Right renal cortex interstitium (tissue), 3 donors: ENCODE measurements at places on chromosomes 7 and 10. TPM values are rescaled to one million over a fixed set of nuclear protein-coding genes. Genes with fewer than 3 reads are reported as not detected.

DNA sequence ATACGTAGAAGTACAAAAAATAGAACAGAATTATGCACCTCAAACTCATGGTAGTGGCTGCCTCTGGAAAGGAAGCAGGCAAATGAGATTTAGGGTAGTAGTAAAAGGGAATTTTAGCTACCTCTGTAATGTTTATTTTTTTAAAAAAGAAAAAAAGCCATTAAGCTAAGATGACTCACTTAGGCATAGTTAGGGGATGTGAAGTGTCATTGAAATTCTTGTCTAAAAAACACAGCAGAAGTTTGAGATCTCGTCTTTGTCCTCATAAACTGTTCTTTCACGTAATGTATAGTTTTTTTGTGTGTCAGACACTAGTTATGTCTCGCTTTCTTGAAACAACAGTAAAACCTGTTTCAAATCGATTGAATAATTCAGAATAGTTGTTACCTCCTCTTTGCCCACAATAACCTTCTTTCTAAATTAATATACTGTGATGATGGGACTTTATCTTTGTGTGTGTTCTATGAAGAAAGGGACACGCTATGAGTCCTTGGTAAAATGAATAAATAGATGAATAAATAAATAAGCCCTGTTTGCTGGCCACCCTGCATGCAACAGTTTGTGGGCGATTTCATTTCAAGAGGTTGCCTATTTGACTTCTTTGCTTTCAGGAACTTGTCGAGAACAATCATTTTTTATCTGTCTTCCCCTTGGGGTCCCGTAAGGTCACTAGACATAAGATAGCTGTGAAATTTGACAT is 14.5 kb upstream of the FBXW4 start:
- DNase-seq = no peak

DNA sequence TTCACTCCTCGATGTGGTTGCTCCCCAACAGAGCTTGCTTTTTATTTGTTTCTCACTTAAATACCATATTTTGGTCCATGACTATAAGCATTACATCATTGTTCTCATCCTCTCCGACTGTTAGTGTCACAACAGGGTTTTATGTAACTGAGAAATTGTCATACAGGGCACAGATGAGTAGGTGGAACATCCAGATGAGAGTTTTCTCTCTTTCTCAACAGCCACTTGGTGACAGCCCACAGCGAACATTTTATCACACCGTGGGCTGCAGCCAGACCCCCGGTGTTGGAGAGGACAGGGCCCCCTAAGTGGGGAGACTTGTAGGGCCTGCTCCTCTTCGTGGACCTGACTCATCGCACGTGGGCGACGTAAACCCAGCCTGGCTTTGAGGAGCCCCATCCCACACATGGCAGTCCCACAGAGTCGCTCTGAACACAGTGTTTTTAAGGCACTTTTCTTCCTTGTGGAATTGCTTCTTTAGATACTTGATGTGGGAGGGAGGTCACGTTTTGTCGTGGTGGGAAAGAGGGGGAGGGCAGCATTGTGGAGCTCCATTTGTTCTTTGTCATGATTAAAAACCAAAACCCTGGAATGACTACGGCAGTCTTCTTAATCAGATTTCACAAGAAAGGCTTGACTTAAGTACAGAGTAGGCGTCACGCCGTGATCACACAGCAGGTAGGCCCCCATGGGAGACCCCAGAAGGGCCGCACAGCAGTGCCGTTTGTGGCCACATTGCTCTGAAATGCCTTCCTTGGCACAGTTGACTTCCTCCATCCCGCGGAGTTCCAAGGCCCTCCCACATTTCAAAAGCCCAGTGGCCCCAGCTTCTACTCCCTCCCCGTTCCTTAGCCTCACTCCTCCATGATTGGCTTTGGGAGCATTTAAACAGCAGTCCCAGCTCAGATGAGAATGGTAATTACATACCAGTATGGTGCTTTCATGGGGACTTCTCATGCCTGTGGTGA is 220.6 kb downstream of the CCDC3 start:
- no peak for DNase-seq

DNA sequence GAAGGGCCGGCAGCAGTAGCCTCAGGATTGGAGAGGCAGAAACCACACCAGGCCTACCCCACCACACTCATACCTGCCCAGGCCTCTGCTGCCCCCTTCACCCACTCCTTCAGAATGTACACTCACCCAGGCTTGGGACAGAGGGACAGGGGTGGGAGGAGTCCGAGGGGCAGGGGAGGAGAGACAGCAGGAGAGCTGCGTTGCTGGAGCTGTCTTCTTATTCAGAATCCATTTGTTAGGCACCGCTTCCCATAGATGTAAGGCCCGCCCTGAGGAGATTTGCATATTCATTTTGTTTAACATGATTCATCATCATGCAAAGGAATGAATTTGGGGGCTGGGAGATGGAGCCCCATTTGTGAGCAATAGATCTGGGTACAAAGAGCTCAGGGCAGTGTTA is 156.7 kb downstream of the CDH23 start:
- DNase-seq = no peak

- no peak for DNase-seq
These were observed 22.6 kb upstream of the LRRC72 start for GRCh38 chr7:16504019-16504418.

GRCh38 chr7:136956671-136957070 is 88.2 kb downstream of the CHRM2 start:
- no peak for DNase-seq

The PKD2L1 gene
- polyA plus RNA-seq = 0.18 TPM

The CCDC136 gene
- polyA plus RNA-seq = 10.3 TPM

GRCh38 chr10:121154846-121155245 is 303.7 kb downstream of the WDR11 start:
- no peak for DNase-seq

GRCh38 chr7:150363370-150363769 is 5.3 kb upstream of the REPIN1 start:
- no peak for DNase-seq

GRCh38 chr7:37109843-37110242 is 338.8 kb downstream of the ELMO1 start:
- DNase-seq = no peak

GRCh38 chr7:184294-185264 is 7.8 kb upstream of the FAM20C start:
- no peak for DNase-seq

GRCh38 chr7:87671-88070 is 104.7 kb upstream of the FAM20C start:
- DNase-seq = no peak

The IFIT1 gene
- polyA plus RNA-seq = 20.9 TPM

The HECW1 gene
- polyA plus RNA-seq = 5.6 TPM

GRCh38 chr7:38819463-38819862 is 89.5 kb downstream of the VPS41 start:
- DNase-seq = no peak

DNA sequence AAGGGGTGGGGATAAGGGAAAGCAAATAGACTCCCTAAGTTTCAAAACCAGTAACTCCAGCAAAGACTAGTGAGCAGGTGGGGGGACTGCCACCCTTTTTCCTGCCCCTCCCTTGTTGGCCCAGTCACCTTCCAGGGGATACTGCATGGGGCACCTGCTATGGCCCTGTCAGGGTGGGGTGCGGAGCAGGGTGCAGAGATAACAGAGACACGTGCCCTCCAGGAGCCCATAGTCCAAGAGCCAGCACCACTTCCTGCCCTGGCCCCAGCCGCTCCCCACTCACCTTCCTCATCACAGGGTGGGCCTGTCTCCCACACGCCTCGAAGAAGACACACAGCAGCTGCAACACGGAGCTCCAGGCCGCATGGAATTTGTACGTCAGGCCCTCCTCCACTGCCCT is 20.6 kb downstream of the RRP12 start:
- no peak for DNase-seq

The RASSF4 gene
- 24.1 TPM for polyA plus RNA-seq

GRCh38 chr10:71645185-71645584 is 74.4 kb downstream of the C10orf105 start:
- DNase-seq = no peak

- no peak for DNase-seq
These were observed 750.7 kb upstream of the PHF14 start for GRCh38 chr7:10222976-10223375.

The HABP2 gene
- 0.65 TPM for polyA plus RNA-seq

The JAKMIP3 gene
- 0.16 TPM for polyA plus RNA-seq

The ABCA13 gene
- polyA plus RNA-seq = 0.53 TPM

DNA sequence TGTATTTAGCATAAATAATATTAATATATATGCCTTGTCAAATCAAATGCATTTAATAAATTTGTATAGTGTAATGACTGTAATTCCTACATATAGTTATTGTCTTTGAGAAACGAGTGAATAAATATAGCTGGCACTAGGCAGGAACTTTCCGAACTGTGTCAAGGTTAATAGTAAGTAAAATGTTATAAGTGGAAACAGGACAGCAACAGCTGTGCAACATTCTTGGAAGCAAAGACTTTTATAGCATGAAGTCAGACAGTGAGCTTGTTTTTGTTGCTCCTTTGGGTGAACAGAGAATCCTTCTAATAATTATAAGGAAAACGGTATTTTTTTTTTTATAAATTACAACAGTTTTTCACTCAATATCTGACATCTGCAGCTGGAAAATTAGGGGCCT is 14.0 kb upstream of the EXOC6 start:
- no peak for DNase-seq

The PRSS37 gene
- not detected for polyA plus RNA-seq

DNA sequence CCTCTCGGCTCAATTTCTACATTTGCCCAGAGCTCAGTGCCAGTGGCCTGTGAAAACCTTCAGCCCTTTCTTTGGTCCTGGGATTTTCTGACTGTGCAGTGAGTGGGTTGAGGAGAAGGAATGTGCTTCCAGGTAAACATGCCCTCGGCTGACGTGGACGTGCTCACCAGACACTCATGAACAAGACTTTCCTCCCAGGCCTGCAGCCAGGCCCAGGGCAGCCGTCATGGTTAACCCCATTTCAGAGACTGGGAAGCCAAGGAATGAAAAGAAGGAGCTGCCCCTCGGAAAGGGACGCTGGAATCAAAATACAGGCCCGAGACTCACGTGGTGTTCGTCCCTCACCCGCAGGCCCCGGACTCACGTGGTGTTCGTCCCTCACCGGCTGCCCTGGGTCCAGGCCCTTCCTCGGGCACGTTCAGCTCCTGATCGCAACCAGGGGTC is 8.8 kb upstream of the CALML5 start:
- no peak for DNase-seq

The ZNF736 gene
- polyA plus RNA-seq = 16.2 TPM

DNA sequence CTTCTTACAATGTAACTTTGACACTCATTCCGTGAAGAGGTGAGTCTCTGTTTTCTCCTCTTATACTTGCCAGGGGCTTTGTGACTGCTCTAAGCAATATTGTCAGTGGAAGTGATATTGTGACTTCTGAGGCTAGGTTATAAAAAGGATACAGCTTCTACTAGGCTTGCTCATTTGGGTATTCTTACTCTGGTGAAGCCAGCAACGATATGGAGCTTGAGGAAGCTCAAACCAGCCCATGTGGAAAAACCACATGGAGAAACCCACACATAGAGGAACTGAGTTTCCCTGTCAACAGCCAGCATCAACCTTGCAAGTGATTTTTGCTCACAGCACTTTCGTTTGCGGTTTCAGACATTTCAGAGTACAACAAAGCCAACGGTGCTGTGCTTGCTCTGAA is 149.6 kb upstream of the SEMA3E start:
- no peak for DNase-seq

DNA sequence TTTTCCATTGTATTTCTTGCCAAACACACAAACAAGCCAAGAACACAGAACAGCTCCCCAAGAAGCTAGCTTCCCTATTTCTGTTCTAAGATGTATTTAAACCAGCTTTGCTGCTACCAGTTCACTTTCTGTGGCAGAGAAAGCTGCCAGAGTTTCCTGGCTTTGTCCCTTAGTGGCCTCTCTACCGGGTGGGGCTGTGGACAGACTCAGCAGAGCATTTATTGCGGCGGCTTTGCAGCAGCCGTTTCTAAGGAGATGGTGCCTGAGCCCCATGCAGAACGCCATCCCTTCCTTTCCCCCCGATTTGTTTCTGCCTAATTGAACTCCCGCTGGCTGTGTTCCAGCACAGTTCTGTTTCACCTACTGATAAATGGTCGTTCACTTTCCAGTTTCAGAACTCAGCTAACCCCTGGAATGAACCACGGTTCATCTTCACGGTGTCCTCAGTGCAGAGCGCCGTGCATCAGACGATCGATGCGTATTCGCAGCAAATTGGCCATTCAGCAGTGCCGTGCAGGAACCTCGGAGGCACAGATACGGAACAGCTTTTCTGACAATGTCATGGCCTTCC is 33.8 kb upstream of the SFMBT2 start:
- DNase-seq = no peak

- DNase-seq = no peak
These were observed 53.0 kb upstream of the DRGX start for GRCh38 chr10:49448924-49449323.

- no peak for DNase-seq
These were observed 8.6 kb downstream of the STAM start for GRCh38 chr10:17652585-17652984.

The ANXA8L1 gene
- 0.07 TPM for polyA plus RNA-seq

The ATRNL1 gene
- polyA plus RNA-seq = 28.3 TPM

- no peak for DNase-seq
These were observed 12.4 kb downstream of the POLL start for GRCh38 chr10:101575580-101576210.

The COL28A1 gene
- polyA plus RNA-seq = 9.8 TPM

DNA sequence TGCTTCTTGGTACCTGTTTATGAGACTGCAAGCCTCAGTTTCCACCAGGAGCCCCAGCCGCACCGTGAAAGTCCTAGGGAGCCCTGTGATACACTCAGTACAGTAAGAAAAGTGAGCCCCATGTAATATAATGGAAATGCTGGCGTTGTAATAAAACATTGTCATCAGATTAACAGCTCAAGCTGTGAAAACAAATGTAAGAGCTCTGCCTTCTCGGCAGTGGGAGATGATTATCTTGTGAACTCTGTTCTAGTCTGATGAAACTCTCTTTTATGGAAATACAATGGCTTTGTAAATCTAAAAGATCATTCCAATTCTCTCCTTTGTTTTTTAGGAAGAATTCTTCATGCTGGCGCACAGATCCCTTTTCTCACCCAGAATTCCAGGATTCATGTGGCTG is 299.9 kb downstream of the ABCA13 start:
- no peak for DNase-seq

- no peak for DNase-seq
These were observed 30.1 kb downstream of the NUDCD3 start for GRCh38 chr7:44460325-44460724.

The ZEB1 gene
- polyA plus RNA-seq = 27.3 TPM

The ARHGEF5 gene
- polyA plus RNA-seq = 22.2 TPM

GRCh38 chr7:102426268-102427018 is 6.9 kb upstream of the ORAI2 start:
- no peak for DNase-seq

DNA sequence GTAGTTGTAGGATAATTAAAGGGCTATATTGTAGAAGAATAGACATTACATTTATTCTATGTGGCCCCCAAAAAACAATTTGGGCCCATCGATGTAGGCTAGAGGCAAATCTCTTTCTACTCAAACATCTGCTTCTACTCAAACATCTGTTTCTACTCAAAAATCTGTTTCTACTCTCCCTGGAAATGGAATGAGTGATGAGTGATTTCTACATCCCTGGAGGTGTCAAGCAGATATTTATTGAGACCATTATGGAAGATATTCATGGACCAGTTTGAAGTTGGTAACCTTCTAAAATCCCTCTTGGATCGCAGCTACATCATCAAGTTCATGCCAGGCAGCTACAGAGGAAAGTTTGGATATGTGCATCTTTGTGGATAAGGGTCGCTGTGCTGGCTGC is 5.1 kb upstream of the PLPP4 start:
- no peak for DNase-seq

GRCh38 chr7:47183862-47184590 is 397.9 kb downstream of the TNS3 start:
- no peak for DNase-seq

The C7orf57 gene
- 0.50 TPM for polyA plus RNA-seq

GRCh38 chr10:47257396-47258120 is 42.4 kb upstream of the GDF10 start:
- no peak for DNase-seq
